ENCODE measurements at places on chromosomes 12 and 14. TPM values are rescaled to one million over a fixed set of nuclear protein-coding genes. Genes with fewer than 3 reads are reported as not detected.
A peak's percentile ranks its signal among the peaks of the same experiment; 100 is the strongest.

DNA sequence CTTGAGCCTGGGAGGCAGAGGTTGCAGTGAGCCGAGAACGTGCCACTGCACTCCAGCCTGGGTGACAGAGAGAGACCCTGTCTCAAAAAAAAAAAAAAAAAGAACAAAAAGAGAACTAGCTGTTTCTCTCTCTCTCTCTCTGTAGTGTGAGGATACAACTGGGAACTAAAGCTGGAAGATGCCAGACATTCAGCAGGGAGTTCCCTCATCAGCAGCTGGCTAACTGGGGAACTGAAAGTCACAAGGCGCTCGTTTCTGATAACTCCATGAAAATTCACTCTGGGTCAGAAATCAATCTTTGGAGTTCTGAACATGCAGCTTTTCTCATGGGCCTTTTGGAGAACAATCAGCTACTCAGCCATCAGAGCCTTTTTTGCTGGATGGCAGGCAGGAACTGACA, 43.5 kb upstream of the MAP1LC3B2 start:
- H3K36me3 ChIP-seq, result no peaks in the 10 kb centered on the region
- no peak overlapping the region for H3K27ac ChIP-seq
- no peaks in the 10 kb centered on the region for H3K4me1 ChIP-seq

- DNase-seq, result no peak
- peaks cover 4% of the 10 kb centered on the region for H3K27me3 ChIP-seq
- no peaks in the 10 kb centered on the region for H3K4me1 ChIP-seq
- no peak overlapping the region for H3K4me3 ChIP-seq
These were observed 67.2 kb downstream of the CCDC92 start for GRCh38 chr12:123905319-123905925.

DNA sequence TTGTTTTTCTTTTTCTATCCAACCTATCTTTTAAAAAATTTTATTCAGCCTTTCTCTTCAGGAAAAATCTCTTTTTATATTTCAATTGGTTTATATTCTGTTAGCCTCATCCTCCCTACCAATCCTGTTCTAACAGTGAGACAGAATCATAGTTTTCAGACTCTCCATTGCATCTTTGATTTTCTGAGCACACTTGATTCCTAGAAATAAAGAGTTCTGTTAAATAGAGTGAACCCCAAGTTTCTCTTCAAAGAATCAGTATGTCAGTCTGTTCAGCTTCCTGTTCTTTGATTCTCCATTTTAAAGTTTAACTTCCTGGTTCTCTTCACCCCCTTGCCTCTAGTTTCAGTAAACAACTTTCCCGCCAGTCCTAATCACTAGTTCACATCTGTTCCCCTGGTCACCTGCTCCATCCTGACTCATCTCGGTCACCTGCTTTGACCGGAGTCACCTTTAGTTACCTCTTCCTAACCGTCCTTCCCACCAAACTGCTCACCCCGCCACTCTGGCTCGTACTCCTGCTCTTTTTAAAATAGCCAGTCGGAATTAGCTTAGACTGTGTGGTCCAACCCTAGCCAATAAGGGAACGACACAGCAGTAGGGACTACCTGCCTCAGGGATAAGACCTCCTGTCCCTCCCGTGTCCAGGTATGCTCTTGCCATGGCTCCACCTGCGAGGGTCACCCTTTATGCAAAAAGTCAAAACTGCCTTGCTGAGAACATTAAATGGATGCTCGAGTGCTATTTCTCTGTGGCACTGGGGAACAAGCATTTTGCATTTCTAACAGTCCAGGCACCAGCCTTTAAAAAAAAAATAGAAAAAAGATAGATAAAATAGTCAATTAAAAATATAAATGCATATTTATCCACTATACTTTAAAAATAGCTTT, 48.4 kb downstream of the DDX51 start:
- no peak overlapping the region for H3K27ac ChIP-seq
- no peaks in the 10 kb centered on the region for H3K27me3 ChIP-seq
- no peak for DNase-seq

DNA sequence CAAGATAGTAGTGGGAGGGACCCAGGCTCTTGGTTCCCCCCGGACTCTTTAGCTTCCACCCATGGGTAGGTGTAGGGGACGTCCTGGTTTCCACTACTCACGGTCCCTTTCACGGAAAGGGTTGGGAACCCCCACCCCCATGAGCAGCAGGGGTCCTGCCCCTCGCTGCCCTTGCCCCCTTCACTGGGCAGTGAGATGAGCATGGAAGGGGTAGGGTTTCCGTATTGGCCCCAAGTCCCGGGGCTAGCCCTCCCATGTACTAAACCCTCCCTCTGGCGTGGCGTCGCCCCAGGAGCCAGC, 12.7 kb downstream of the AGAP2 start:
- H3K4me3 ChIP-seq, result peak overlapping the region; percentile 75
- H3K27ac ChIP-seq, result peak overlapping the region; percentile 60
- peaks cover 8% of the 10 kb centered on the region for H3K4me1 ChIP-seq

- peaks cover 32% of the 10 kb centered on the region for H3K27me3 ChIP-seq
- H3K4me1 ChIP-seq, result peaks cover 18% of the 10 kb centered on the region
- no peaks in the 10 kb centered on the region for H3K36me3 ChIP-seq
- no peak for DNase-seq
- no peak overlapping the region for H3K4me3 ChIP-seq
These were observed 5.1 kb downstream of the PIANP start for GRCh38 chr12:6695313-6696045.

DNA sequence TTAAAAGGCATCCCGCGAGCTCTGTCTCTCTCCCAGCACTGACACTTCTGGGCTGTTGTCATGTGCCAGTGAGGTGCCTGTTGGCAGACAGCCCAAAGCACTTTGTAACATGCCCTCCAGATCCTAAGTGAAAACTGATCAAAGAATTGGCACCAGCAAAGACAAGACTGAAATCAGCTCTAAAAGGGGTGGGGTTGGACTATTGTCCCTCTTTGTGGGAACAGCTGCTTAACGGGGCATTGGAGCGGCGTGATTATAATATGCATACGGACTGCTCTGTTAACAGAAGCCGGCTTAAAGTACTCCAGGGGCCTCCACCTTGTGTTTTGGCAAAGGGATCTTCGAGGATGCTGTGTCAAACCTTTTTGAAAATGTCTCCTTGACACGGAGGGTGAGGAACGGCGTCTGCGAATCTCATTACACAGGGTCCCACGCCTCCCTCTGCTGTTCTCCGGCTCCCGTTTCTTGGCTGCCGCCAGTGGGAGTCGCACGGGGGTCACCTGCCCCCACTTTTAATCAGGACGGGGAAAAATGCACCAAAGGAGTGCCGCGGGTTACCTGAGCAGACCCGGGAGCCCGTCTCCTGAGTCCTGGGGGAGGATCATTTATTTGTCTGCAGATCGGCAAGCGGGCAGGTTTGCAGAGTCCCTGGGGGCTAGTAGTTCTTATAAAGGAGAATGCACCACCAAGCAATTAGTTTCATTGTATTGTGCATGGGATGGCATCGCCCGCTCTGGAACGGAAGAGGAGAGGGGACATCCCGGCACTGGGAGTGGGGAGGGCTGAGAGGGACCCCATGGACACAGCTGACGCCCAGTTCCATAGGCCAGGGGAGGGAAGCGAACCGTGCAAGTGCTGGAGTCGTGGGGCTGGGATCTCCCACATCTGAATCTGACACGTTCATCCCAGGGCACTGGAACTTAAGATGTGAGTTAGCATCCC, 44.3 kb downstream of the SPRING1 start:
- H3K4me1 ChIP-seq, result peaks cover 36% of the 10 kb centered on the region
- no peak overlapping the region for H3K27ac ChIP-seq
- no peaks in the 10 kb centered on the region for H3K36me3 ChIP-seq
- peaks cover 21% of the 10 kb centered on the region for H3K27me3 ChIP-seq
- peak overlapping the region; percentile 37 for H3K4me3 ChIP-seq
- no peak for DNase-seq

The NANOG gene
- not detected for total RNA-seq

The GPRC5A gene
- total RNA-seq, result 482 TPM
